Spleen (tissue), 13 donors: ENCODE measurements at places on chromosomes 1 and 21. TPM values are rescaled to one million over a fixed set of nuclear protein-coding genes. Genes with fewer than 3 reads are reported as not detected.
A peak's percentile ranks its signal among the peaks of the same experiment; 100 is the strongest.

DNA sequence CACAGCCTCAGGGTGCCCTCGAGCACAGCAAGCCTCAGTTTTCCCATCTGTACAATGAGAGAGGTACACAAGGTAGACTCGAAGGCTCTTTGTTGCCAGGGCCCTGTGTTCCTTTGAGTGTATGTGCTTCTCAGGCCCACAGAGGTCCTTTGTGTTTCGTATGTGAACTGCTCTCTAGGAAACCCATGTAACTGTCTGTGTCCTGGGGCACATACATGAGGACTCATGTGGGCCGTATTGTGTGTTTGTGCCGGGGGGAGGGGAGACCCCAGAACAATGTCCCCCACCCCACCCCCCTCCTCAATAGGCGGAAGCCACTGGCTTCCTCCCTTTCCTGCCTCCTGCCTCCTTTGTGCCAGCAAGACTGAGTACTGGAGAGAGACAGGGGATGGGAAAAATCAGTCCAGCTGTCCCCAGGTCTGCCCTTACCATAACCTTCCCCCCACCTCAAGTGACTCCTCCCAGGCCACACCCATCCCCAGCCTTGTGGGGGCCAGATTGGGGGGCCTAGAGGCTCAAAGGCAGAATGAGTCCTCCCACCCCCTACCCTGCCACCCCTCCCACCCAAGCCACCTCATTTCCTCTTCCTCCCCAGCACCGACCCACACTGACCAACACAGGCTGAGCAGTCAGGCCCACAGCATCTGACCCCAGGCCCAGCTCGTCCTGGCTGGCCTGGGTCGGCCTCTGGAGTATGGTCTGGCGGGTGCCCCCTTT lies at the start of gene TIE1:
Gene TIE1 (plus strand): TSS at position 605 of the 717 bp plus-strand sequence. CDS start 90 bp downstream, at position 695.
- DNase-seq: no peak

NES gene
- 6.7 TPM for polyA plus RNA-seq

DNA sequence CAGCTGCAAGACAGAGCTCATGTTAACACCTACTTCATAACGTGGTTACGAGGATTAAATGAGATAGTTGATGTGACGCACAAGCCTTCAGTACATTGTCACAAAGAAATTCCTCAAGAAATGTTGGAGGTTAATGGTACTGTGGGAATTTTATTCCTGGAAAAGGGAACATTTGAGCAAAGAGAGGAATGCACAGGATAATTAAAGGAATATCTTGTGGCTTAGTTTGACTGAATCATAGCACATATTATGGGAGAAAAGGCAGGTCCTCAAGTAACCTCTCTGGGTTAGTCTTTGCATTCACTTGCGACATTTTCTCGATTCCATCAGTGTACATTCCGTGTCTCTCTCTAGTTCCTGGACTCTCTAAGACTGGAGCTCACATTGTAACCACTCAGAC lies 300.2 kb upstream of the DUSP10 start:
- no peak for DNase-seq

DNA sequence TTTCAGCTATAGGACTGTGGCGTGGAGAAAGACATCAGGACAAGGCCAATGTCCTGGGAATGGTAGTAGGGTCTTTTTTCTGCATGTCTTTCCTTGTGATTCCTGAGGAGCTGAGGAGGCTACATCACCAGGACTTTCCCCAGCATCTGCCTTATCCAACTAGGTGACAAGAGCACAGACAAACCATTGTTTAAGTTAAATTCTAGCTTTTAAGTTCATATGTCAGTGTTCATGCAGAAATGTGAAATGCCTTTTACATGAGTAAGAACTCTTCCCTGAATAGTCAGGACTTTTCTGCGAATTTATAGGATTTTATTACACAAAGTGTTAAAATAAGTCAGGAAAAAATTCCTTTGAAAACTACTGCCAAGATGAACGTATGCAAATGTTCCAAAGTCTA lies 154.2 kb downstream of the PTGER3 start:
- no peak for DNase-seq

DNA sequence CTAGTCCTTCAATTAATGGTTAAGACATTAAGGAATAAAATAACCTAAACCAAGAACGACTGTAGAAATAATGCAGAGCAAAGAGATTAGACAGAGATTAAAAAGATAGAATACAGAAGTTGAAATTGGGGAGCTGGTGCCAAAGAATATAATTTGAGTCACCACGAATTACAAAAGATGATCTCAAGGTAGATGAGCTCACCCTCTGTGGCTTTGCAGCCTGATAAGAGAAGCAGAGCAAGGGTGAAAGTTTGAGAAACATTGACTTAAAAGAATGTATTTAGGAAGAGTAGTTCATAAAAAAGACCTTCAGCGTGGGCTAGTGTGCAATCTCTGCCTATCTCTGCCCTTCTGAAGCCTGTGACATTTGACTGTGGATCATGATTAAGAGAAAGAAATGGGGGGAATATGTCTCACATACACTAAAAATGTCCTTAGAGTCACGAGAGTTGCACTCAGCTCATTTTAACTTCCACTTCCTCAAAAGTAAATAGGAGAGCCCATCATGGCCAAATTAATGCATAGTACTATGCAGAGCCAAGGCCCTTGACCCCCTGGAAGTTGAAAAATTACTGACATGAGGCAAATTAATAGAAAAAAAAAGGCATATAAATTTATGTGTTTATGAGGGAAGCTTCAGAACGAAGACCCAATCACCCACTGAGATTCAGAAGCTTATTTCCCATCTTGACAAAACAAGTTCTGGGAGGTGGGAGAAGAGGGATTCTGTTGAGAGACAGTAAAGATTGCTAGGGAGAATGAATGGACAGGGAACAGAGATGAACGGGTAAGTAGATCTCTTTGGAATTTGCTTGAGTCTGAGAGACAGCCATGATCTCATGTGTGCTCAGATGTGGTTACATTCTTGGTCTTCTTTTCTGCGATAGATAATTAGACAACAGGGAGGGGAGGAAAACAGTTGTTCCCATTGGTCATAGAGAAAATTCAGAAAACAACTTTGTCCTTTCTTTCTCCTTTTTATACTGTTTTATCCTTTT lies 395.4 kb upstream of the LRRC7 start:
- DNase-seq: no peak

MED8 gene
- polyA plus RNA-seq: 23.8 TPM

- DNase-seq: peak; percentile 63
These were observed 22.7 kb upstream of the PDXK start for GRCh38 chr21:43696214-43696613.
